Activated naive CD4-positive, alpha-beta T cell (primary cell): ENCODE measurements at places on chromosomes 2 and 18.

- DNase-seq, result no peak
These were observed 11.5 kb downstream of the GEN1 start for GRCh38 chr2:17765398-17765797.

- DNase-seq, result no peak
These were observed 152.3 kb downstream of the DIS3L2 start for GRCh38 chr2:232113821-232114220.

DNA sequence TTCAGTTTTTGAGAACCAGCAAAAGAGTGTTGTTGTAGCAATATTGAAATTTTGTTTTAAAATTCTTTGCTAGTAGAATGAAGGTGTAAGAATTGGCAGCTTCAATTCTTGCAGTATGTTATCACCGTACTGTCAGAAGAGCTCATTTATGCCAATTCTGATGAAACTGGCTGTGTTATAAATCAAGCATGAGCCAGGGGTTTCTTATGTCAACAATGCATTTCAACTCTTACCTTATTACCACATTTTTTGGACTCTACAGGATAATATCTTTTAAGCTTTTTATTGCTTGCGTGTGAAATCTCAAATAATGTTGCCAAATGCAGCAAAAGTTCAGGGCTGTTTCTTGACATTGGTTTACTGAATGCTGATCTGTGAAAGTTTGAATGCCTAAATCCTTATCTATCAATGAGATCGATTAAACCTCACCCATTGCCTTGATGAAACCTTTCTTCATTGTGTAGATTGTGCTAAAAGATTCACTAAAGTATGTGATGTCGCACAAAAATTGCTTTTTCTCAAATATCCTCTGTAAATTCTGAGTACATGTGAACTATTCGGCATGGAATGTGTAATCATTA lies 1389.3 kb upstream of the ZEB2 start:
- no peak for DNase-seq

- no peak for DNase-seq
These were observed 36.2 kb downstream of the TNS1 start for GRCh38 chr2:217966423-217967070.

DNA sequence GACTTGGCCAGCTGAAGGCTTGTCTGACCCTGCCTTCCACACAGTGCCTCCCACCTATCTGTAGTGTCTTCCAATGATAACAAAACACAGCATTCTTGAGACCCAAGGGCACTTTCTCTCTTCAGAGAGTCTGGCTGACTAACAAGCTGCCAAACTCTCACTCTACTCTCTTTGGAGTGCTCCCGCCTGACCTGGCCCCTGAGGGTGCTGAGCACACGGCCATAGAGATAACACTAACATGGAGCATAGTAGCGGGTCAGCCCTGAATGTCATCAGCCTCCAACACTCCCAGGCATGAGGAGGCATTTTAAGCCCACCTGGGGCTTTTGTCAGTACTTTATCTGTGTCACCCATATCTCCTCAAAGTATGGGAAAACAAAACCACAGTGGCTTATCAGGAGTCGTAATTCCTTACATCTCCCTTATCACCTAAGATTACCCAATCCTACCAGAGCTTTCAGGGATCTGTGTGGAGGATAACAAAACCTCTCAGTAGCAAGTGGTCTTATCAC lies 160.3 kb upstream of the TCF4 start:
- no peak for DNase-seq

DNA sequence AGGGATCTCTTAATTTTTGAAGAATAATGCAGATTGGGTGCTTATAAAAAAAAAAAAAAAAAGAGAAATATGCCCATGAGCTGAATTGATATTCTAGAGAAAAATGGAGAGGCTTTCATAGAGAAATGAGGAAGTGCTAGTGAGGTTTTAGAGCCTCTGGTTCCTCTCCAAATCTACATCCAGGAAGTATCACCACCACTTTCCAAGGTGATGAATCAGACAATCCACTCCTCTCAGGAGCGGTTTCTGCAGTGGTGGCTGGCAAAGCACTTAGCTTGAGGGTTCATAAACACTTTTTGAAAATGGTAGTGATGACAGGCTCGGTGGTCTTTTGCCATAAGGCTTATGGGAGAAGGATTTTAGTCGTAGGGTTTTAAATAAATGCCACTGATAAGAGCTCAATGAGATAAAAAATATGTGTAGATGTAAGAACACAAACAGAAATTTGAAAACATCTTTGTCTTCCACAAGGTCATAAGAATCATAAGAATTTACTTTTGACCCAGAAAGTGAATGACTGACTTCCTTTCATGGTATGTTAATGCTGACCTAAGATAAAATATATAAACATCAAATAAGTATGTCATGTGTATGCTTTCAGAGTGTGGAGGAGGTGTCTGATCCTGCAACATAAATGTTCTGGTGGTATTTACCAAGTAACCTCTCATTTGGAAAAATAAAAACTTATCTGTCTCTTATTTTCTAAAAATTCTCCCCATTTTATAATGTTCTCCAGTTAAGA lies 42.1 kb upstream of the DSG1 start:
- DNase-seq, result no peak

DNA sequence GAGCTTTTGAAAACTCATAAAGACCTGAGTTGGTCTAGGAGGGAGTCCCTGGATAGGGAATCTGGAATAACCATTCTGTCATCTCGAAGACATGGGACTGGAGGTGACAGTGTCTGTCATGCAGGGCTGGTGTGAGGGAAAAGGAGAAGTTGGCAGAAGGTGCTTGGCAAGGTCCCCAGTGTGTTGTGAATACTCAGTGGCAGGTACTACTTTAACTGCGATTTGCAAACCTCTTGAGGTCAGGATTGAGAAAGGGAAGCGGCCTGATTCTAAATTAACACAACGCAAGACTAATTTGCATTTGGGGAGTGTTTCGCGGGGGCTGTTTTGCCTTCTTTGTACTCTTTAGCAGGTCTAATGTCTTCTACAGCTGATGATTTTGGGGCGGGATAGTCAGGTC lies 77.0 kb upstream of the TMEM200C start:
- no peak for DNase-seq

GRCh38 chr18:77129150-77129551 lies 3.4 kb downstream of the MBP start:
- DNase-seq, result no peak

DNA sequence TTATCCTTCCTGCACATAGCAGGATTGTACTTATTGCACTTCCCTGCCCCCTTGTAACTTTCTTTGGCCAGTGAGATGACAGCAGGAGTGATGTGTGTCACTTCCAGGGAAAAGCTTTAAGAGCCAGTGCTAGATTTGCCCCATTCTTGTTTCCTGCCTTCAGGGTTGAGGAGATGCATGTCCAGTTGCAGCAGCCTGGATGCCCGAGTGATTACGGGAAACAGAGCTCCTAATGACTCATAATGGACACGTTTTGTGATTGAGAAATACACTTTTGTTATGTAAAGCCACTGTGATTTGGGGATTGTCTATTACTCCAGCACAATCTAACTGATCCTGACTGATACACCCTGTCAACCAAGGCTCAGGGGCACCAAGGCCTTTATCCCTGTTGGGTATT lies 5.0 kb upstream of the TET3 start:
- no peak for DNase-seq

GRCh38 chr18:378079-378478 lies 110.2 kb upstream of the THOC1 start:
- no peak for DNase-seq

- no peak for DNase-seq
These were observed at the start of gene ANTXR1 for GRCh38 chr2:69013142-69013839. TSS of gene ANTXR1 (plus strand) at chr2:69013179. CDS start at chr2:69013500, 321 bp downstream.

DNA sequence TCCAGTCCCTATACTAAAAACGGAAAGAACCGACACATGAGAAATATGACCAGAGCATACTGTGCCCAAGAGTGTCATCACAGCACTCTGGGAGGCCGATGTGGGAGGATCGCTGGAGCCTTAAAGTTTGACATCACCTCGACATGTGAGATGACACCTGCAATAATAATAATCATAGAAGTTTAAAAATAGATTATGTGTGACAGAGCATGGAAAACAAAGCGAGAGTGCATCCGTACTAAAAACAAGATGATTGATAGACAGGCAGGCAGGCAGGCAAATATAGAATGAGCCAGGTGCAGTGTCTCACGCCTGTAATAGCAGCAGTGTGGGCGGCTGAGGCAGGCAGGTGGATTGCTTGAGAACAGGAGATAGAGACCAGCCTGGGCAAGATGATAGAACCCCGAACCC lies 114.8 kb upstream of the ANKRD30BL start:
- DNase-seq, result no peak

- DNase-seq, result no peak
These were observed 1918.2 kb upstream of the PIK3C3 start for GRCh38 chr18:40036861-40037260.

DNA sequence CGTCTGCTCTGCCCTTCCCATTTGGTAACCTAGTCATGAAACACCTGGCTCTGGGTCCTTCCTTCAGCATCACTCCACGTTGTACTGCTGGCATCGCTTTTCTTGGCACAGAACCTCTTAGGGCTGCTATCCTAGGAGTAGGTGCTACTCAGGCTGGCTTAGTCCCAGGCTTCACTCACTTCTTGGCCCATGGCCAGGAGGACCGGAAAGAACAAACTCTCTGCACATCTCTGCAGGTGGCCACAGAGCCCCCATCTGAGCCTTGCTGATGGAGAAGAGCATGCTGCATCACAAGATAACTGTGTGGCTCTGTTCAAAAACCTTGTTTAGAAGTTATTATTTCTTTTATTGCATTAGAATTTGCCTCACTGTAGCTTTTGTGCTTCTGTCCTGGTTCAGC lies 447.2 kb upstream of the TNP1 start:
- DNase-seq, result no peak

DNA sequence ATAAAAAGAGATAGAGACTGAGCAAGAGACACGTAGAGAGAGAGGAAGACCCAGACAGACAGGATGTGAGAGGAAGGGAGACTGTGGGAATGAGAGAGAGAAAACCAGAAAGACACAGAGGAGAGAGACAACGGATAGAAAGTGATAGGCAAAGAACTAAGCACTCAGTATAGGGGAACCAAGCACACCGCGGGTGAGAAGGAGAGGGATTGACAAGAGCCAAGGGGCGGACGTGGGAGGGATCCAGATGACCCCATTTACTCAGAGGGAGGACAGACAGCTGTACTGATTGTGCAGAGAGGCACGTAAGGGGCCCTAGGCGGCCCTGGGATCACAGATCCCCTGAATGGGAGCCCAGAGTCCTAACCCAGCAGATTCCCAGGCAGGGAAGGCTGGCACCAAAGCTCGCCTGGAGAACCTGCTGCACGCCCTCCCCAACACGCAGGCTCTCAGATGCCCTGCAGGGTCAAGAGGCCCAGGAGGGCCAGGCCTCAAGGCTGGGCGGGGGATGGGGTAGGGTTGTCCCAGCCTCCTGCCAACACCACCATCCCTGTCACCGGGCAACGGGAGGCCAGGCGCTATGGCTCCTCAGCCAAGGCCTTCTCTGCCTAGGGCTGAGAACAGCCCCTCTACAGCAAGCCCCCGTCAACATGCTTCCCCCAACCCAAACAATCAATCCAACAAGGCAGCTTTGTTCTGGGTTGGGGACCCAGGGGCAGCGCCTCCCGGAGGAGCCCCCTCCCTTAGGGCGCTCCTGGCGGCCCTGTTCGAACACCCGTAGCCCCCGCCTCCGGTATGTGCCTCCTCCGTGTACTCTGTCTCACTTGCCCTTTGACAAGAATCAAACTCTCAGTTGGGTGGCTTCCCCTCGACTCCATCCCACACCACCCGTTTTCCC lies 579 bp downstream of the LOXL3 start:
- no peak for DNase-seq

DNA sequence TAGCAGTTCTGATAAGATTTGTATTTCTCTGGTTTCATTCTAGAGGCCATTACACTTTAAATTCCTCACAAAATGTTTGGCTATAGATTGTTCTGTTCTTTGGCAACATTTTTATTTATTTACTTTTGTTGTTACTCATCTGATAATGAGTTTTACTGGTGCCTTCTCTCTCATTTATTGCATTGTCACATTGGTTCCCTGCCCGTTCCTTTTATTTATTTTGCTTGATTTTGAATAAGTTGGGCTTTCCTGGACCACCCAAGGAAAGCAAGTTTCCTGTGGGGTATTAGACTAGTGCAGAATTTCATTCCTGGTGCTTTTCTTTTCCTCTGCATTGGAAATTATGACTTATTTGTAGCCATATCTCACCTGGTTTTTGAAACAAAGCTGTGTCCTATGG lies 232.0 kb downstream of the SOCS6 start:
- no peak for DNase-seq

DNA sequence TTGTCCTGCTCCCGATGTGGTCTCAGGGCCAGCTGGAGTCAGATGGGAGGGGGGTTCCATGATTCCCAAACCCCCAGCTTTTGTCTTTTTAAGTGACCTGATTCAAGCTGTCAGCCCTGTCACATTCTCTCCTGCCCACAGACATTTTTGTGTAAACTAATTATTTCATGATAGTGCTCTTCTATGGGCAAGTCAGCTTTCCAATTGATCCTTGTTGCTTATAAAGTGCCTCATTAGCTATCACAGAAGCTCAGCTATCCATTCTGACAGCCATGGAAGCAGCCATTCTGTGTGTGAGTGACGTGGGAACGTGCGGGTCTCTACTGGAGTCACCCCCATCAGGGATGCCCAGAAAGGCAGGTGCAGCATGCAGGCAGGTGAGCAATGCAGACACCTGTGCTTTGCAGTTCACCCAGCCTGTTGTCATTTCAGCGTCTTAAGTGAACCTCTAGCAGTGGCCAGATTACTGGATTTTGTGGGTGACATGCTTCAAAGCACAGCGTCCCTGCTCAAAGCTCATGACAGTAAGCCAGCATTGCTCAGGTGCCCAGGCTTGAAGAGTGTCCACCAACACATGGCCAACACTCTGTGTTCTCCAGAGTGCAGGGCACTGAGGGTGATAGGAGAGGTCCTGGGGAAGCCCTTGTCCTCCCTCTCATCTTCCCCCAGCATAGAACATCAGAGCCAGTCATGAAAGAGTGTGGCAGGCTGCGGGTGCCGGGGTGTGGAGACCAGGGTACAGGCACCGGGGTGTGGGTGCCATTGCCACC lies 162.1 kb upstream of the SH3BP4 start:
- DNase-seq, result no peak

- DNase-seq, result no peak
These were observed 189.0 kb upstream of the SMAD7 start for GRCh38 chr18:49139766-49140165.

GRCh38 chr2:67846370-67847070 lies 216.3 kb downstream of the C1D start:
- no peak for DNase-seq

- no peak for DNase-seq
These were observed 176.1 kb downstream of the KLHL29 start for GRCh38 chr2:23561088-23561487.

DNA sequence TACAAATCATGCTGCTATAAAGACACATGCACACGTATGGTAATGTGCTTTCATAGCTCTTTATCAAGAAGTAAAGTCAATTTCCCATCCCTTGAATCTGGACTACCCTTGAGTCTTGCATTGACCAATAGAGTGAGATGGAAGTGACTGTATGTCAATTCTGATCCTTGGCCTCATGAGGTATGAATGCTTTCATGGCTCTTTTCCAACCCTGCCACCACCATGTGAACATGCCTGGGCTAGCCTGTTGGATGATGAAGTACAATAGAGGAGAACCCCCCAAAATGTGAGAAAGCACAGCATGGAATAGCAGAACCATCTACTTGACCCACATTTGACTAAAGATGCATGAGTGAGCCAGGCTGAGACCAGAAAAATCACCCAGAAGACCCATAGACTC lies 237.0 kb downstream of the NYAP2 start:
- DNase-seq, result no peak
